ENCODE measurements at places on chromosomes 3 and 15. TPM values are rescaled to one million over a fixed set of nuclear protein-coding genes. Genes with fewer than 3 reads are reported as not detected.

- H3K36me3 ChIP-seq: no peaks in the 10 kb centered on the region
- no peak for DNase-seq
- H3K4me3 ChIP-seq: no peak overlapping the region
- peaks cover 6% of the 10 kb centered on the region for H3K4me1 ChIP-seq
- H3K27me3 ChIP-seq: no peaks in the 10 kb centered on the region
- no peak overlapping the region for H3K27ac ChIP-seq
Observed at GRCh38 chr15:66419471-66419870, 32.8 kb downstream of the MAP2K1 start.

DNA sequence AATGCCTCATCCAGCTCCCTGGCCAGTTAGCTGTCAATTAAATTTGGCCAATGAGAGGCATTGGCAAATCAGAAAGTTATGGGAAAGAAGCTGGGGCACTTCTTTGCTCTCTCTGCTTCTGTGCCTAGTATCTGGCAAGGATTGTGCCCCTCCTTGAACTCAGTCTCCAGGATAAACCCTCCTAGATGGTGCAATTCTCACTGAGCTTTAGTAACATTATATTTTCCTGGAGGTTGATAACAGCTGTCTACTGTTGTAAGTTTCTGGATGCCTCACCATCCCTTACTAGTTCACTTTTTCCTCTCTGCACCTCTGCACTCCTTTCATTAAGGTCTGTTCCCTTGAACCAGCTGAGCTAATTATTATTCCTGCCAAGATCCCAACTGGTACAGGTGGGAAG is 329.5 kb downstream of the MFSD1 start:
- peaks cover 19% of the 10 kb centered on the region for H3K27me3 ChIP-seq
- H3K4me1 ChIP-seq: no peaks in the 10 kb centered on the region
- no peak overlapping the region for H3K27ac ChIP-seq
- H3K4me3 ChIP-seq: no peak overlapping the region

- H3K4me1 ChIP-seq: peaks cover 5% of the 10 kb centered on the region
- H3K27me3 ChIP-seq: no peaks in the 10 kb centered on the region
- no peak overlapping the region for H3K27ac ChIP-seq
- H3K36me3 ChIP-seq: no peaks in the 10 kb centered on the region
- H3K4me3 ChIP-seq: no peak overlapping the region
- DNase-seq: no peak
Observed at GRCh38 chr3:108887777-108888176, 65.2 kb downstream of the TRAT1 start.

The PATL2 gene
- total RNA-seq: 1.0 TPM

The SH2D7 gene
- not detected for total RNA-seq
